ENCODE measurements at places on chromosomes 11 and 22. TPM values are rescaled to one million over a fixed set of nuclear protein-coding genes. Genes with fewer than 3 reads are reported as not detected.

MICAL2 gene
- 211 TPM for total RNA-seq

MMP10 gene
- total RNA-seq: 0.12 TPM

LSP1 gene
- 0.65 TPM for total RNA-seq

EMID1 gene
- 6.8 TPM for total RNA-seq

NCF4 gene
- not detected for total RNA-seq

HTR3A gene
- not detected for total RNA-seq

SRSF8 gene
- 20.9 TPM for total RNA-seq

TSPAN18 gene
- 3.6 TPM for total RNA-seq

KMT5B gene
- 24.2 TPM for total RNA-seq

APOL3 gene
- 15.4 TPM for total RNA-seq

IGSF9B gene
- total RNA-seq: not detected

FLRT1 gene
- total RNA-seq: under 0.01 TPM

POU2AF2 gene
- total RNA-seq: not detected

MALAT1 gene
- total RNA-seq: 16,813 TPM

SLN gene
- not detected for total RNA-seq
